Renal cortex interstitium (tissue), 15 donors: ENCODE measurements at places on chromosomes 3 and 15. TPM values are rescaled to one million over a fixed set of nuclear protein-coding genes. Genes with fewer than 3 reads are reported as not detected.

The CHST13 gene
- polyA plus RNA-seq = 4.5 TPM

GRCh38 chr3:159266779-159267178 lies 464.9 kb downstream of the MFSD1 start:
- peak; percentile 46 for DNase-seq

- DNase-seq = no peak
These were observed 272.7 kb downstream of the OCA2 start for GRCh38 chr15:27826411-27826810.

GRCh38 chr3:141052201-141053069 lies 1.3 kb downstream of the SPSB4 start:
- DNase-seq = no peak

DNA sequence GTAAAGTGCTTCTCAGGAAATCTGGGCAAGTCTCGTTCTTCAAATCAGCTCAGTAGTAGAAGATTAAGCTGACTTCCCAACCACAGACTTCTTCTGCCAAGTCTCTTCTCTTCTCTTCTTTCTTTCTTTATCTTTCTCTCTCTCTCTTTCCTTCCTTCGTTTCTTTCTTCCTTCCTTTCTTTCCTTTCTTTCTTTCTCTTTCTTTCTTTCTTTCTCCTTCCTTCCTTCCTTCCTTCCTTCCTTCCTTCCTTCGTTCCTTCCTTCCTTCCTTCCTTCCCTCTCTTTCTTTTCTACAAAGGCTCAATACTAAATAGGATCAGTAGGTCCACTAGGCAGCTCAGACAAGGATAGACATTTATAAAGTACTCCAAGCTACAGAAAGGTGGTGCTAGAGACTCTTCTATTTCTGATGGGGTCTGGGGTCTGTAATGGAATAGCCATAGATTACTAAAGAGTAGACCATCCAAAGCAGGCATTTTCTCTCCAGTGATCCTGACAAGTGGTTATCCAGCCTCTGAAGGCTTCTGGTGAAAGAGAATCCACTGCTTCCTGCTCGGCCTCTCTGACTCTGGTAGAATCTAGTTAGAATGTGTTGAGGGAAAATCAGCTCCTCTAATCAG lies 100.8 kb downstream of the TPRG1 start:
- DNase-seq = no peak

DNA sequence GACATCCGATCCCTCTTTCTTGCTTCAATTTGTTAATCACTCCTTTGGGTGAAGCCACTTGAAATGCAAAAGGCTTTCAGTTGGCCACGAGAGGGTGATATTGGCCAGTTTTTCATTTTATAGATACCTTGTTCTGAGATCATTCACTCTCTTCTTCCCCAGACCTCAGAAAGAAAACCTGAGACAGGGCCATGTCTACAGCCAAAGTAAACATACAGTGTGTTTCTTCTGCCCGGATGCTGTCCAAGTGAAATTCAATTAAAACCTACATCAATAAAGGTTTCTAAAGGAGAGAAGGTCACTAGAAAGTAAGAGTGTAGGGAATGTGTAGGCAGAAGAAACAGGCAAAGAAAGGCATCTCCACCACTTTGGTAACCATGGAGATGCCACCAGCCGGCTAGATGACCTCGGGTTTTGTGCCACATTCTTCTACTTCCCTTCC lies 39.5 kb upstream of the FMN1 start:
- DNase-seq = no peak

GRCh38 chr3:70242297-70242882 lies 70.0 kb downstream of the MDFIC2 start:
- DNase-seq = no peak

- DNase-seq = no peak
These were observed 4.4 kb upstream of the SCN5A start for GRCh38 chr3:38653685-38654537.

DNA sequence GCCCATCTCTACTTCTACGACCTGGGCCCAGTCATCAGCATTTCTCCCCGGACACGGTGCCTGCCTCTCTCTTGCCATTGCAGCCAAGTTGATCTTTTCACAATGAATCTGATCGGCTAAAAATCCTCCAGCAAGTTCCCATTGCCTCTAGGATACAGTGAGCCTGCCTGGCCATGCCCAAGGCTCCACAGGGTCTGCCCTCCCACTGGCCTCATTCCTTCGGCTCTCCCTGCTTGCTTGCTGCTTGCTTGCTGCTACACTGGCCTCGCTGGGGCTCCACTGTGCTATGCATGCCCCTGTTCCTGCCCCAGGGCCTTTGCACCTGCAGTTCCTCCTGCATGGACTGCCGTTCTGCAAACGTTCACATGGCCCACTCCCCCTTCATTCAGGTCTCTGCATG lies 2.0 kb downstream of the ABTB1 start:
- no peak for DNase-seq

- DNase-seq = no peak
These were observed 129.7 kb upstream of the UBE2E1 start for GRCh38 chr3:23676093-23676492.
